ENCODE measurements at places on chromosomes 5 and 9.

DNA sequence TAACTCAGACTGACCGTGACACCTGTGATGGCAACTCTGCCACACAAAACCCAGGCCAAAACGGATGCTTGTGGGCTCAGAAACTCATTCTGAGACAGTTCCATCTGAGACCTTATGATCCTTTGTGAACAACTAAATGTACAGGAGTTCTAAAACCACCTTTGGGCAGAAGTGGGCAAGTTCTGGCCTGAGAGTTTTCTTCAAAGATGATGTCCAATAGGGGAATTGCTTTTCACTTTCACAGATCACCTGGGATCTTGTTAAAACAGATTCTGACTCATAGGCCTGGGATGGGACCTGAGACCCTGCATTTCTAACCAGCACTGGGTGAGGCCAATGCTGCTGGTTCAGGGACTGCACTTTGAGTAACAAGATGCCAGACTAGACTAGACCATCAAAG lies 67.8 kb upstream of the SLC25A51 start:
- DNase-seq = no peak

- no peak for DNase-seq
Measured at GRCh38 chr5:483434-484140, 40.6 kb downstream of the EXOC3 start.

- DNase-seq = no peak
Measured at GRCh38 chr9:133978226-133978898, 13.8 kb downstream of the VAV2 start.

DNA sequence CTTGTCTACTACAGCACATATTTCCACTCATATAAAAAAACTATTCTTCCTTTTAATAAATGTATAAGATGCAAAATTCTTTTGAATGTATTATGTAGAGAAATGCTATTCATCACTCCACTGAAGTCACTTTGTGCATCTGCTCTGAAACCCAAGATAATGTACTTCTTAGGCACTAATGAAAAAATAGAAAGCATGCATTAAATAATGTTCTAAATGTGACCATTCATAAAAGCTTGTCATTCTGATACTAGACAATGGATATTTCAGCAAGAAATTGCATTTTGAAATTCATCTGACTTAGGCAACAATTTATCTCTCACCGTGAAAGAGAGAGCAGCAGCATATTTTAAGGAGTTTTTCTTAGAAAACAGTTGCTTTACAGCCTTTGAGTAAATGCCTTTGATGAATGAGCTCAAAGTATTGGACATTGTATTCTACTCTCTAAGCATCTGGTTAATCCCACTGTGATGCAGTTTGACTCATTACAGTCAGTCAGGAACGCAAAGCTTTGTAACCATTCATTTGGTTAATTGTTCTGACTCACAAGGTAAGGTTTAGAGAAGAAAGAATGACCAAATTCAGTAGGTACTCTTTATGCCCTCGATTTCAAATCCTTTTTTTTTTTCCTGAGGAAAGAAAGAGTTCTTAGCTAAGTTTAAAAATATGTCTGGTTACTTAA lies 2233.8 kb upstream of the C9orf72 start:
- peak; percentile 69 for DNase-seq

DNA sequence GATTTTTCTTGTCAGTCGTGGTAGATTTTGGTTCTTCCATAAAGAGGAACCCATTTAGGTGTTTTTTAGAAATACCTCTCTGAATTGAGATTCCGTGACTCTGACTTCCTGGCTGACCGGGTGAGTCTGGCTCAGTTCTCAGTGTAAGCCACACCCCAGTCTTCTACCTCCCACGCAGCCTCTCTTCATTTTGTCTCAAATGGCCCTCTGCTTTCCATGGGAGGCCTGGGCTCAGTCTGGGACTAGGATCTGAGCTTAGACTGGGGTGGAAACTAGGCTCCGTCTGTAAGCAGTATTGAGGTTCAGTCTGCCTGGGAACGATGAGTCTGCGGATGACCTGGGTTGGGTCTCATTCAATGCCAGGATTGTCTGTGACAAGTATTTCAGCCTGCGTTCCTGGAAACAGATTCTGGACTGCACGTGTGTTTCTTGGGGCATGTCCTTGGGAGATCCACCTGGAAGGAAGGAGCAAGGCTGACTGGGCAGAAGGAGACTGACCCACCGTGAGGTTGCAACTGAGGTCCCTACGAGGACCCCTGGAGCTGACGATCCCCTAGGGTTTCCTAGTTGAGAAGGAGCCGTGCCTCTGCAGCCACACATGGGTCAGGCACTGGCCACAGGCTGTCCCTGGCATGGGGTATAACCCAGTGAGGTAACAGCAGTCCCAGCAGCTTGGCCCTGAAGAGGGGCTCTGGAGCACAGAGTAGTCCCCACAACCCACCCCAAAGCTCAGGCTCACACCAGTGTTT lies 12.4 kb upstream of the CRB2 start:
- DNase-seq = no peak

- no peak for DNase-seq
Measured at GRCh38 chr5:96322865-96323264, 110.2 kb downstream of the PCSK1 start.

- DNase-seq = peak; percentile 43
Measured at GRCh38 chr9:78278177-78278777, 18.6 kb upstream of the PSAT1 start.

GRCh38 chr9:79633558-79633957 lies 61.8 kb downstream of the TLE4 start:
- no peak for DNase-seq

DNA sequence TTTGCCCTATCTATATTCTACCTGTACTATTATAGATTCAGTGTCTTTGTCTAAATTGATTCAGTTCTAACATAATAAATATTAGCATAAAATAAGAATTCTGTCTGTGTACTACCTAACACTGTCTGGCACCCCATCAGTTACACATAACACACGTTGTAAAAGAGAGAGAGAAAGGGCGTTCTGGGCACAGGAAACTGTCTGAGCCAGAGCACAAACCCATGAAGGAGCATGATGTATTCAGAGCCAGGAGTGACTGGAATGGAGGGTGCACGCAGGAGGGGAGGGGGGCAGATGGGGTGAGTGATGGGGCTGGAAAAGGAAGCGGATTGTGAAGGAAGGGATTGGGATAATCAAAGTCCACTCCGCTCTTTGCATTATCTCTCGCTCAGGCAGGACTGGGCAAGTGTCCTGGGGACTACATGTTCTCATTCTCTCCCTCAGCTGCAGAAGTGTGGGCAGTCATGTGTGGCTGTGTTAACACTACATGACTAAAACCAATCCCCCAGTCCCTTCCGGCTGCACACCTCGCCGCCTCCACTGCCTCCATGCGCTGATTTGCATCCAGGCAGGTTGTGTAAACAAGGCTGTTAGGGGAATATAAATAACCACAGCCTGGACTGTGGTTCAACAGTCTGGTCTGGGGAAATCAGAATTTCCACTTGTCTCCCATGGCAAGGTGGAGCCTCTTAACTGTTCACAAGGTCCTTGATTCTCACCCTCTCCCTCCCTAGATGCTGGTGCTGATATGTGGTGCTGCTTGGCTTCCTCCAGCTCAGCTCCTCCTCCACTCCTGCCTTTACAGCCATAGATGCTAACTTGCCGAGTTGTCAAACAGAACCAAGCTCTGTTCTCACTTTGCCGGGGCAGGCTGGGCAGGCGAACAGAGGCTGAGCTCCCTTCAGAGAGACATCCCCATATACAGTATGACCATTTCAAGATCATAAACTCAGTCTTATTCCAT lies 367.5 kb upstream of the BRINP1 start:
- no peak for DNase-seq

- DNase-seq = no peak
Measured at GRCh38 chr5:17367256-17367840, 130.7 kb upstream of the TAF11L2 start.

DNA sequence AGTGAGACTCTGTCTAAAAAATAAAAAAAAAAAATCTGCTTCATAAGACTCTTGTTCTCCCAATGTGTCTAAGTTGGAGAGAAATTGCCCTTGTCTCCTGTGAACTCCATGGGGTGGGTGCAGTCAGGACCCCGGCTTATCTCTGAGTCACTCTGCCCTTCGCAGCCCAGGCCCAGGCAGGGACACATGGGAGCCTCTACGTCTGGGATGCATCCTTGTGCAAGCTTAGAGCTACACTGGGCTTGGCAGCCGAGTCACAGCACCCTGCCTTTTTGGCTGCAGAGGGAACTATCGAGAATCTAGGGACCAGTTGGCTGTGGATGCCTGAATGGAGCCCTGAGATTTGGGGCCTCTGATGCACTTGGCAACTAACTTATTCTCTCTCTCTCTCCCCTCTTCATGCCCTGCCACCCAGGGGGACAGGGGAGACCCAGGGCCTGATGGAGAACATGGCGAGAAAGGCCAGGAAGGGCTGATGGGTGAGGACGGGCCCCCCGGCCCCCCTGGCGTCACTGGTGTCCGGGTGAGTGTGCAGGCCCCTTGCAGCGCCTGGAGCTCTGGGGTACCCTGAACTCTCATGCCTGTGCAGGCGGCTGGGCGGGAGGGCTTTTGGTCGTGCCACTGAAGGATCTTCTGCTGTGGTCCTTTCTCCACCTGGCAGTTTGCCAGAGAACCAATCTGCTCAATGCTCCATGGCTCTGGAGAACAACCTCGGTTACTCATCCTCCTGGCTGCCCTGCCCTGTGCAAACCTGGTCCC lies 47.5 kb upstream of the ORM1 start:
- peak; percentile 48 for DNase-seq

GRCh38 chr5:93532370-93532769 lies 48.6 kb downstream of the NR2F1-AS1 start:
- DNase-seq = peak; percentile 14

- DNase-seq = peak; percentile 45
Measured at GRCh38 chr9:33506626-33507370, 17.3 kb upstream of the ANKRD18B start.

GRCh38 chr5:143826951-143827444 lies 15.0 kb downstream of the HMHB1 start:
- DNase-seq = peak; percentile 39

DNA sequence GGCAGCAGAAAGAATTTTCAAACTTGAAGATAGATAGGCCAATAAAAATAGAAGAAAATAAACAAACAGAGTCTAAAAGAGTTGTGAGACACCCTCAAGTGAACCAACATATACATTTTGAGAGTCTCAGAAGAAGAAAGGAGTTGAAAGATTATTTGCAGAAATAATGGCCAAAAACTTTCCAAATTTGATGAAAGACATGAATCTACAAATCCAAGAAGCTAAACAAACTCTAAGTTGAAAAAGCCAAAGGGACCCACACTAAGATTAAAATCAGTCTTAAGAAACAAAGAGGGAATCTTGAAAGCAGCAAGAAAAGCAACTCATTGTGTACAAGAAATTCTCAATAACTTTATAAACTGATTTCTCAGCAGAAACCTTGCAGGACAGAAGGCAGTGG lies 137.0 kb downstream of the SAXO1 start:
- DNase-seq = no peak

GRCh38 chr9:134818000-134818568 lies 62.5 kb upstream of the FCN2 start:
- no peak for DNase-seq

DNA sequence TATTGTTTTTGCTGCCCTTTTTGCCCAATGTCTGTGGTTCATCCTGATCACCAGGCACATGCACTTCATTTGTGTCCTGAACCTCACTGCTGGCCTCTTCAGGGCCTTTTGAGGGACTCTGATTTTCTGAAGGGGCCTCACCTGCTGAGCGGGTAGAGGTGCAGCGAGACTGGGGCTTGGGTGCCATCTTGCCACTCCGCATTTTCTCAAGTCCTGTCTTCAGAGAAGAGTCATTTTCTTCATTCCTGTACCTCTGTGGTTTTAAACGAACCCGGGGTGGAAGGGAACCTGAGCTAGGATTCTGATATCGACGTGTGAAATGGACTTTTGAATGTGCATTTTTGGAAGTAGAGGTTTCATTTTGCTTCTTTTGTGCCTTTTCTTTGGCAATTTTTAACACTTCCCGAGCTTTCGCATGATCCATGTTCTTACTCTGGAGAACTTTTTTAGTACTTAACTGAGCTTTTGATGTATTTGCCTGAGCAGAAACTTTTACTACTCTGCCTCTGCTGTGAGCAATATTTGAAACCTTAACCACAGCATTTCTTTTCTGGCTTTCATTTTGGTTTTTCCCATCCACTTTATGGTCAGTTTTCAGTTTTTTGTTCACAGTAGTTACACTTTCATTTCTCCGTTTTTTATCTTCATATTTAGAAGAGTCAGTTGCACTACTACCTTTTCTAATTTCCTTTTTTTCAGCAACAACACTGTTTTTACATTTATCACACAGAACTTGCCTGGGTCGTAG lies 26.1 kb downstream of the PWWP2A start:
- DNase-seq = no peak

DNA sequence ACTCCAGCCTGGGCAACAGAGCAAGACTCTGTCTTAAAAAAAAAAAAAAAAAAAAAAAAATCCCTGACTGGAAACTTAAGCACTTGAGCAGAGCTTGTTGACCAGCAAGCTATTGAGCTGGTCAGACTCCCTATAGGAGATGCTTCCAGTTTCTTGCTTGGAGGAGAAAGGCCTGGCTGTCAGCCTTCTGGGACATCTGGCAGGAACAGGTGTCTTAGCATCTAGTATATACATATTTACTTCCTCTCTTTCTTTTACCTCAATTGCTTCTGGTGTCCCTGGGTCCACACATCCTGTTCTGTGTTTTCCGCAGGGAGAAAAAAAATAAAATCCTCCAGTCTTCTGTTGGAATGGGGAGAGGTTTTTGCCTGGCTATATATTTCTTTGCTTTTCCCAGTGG lies 60.1 kb downstream of the PRKACG start:
- no peak for DNase-seq

DNA sequence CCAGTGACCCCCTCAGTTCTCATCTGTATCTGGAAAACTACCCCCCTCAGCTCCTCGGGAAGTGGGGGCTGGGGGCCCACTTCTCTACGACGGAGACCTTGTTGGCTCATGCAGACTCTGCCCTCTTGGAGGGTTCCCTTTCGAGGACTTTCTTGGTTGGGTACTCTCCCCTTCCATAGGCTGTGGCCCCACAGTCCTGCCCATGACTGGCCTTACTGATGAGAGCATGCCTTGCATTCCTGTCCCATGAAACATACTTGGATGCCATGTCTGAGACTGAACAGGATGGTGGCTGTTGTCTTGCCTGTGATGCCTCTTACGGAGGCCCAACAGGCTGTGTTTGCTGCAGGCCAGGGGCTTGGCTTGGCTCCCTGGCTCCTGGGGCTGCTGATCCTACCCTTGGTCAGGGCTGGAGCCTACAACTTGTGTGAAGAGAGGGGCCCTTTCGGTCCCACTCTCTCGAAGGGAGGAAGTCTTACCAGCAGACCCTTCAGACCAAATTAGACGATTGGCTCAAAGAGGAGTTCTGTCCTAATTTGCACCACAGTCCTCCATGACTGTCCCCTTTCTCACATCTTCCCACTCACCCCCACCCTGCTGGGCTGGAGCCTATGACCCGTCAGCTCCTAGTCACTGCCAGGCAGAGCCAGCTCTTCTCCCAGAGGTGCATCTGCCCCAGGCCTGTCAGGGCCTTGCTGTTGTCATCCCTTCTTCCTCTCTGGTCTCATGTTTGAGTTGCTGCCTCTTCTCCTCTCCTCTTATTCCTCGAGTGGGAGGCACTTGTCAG lies 109.9 kb downstream of the CACNA1B start:
- peak; percentile 56 for DNase-seq

- no peak for DNase-seq
Measured at GRCh38 chr9:30628915-30629567, 1755.4 kb upstream of the ACO1 start.
